ENCODE measurements at places on chromosomes 4 and X.

GRCh38 chr4:164700471-164700870 is 53.5 kb upstream of the SMIM31 start:
- peak; percentile 72 for DNase-seq

GRCh38 chr4:178809921-178810320 is 1367.7 kb upstream of the AGA start:
- DNase-seq, result peak; percentile 29

- DNase-seq, result no peak
Measured at GRCh38 chrX:1528884-1529203, 8.1 kb downstream of the P2RY8 start.

DNA sequence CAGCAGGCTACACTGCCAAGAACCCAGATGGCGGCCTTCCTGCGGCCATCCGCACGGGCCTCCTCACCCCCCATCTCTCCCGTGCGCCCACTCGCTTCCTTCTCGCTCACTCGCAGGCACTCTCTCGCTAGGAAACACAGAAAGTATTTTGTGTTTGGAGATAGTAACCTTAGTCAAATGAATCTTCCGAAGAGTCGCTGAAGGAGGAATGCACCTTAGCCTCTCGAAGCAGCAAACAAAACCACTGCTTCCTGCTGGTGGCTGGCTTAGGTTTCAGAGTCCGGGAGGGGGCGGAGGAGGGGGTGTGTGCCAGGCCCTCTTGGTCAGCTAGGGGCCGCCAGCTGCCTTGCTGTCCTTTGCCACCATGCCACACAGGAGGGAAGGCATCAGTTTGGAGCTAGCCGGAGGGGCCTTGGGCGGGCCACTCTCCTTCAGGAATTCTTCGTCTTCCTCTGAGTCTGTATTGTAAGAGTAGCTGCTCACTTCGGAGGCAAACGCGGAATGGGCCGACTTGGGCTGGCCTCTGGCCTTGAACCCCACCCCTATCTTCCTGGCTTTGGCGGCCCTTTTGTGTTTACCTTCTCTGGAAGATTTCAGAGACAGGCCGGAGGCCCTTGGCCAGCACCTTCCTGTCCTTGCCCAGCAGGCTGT is 73.2 kb upstream of the UCP1 start:
- DNase-seq, result peak; percentile 64

DNA sequence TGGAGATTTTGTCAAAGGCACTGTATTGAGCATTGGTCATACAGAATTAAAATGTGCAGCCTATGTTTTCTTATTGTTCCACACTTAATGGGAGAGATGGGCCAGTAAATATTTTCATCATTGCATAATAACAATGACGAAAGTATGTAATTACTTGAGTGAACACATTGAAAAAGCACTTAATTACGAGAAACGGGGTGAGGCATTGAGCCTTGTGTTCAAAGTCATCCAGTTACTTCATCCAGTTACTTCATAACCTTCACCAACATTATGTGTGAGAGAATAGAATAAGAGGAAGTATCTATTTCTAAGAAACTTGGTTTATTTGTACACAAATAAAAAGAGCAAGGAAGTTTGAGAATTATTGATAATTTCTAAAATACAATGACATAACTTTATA is 1427.0 kb downstream of the ADGRL3 start:
- no peak for DNase-seq

- no peak for DNase-seq
Measured at GRCh38 chr4:40713798-40714197, 36.0 kb upstream of the NSUN7 start.

- no peak for DNase-seq
Measured at GRCh38 chr4:7716010-7716721, 223.5 kb downstream of the AFAP1 start.

DNA sequence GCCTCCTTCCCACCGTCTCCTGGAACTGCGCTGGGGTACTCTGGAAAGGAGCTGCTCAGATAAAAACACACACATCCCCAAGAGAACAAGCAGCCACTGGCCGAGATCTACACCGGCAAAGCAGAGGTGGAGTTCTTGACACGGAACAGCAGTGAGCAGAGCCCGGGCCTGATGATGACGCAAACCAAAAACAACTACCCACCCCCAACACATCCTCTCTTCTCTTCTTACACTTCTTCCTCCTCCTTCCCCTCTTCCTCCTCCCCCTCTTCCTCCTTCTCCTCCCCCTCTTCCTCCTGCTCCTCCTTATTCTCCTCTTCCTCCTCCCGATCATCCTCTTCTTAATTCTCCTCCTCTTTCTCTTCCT is 4.6 kb downstream of the PNMA5 start:
- DNase-seq, result no peak

- no peak for DNase-seq
Measured at GRCh38 chr4:6660430-6660829, 19.9 kb downstream of the MRFAP1 start.

- DNase-seq, result no peak
Measured at GRCh38 chr4:147943159-147943638, 211.3 kb downstream of the ARHGAP10 start.

DNA sequence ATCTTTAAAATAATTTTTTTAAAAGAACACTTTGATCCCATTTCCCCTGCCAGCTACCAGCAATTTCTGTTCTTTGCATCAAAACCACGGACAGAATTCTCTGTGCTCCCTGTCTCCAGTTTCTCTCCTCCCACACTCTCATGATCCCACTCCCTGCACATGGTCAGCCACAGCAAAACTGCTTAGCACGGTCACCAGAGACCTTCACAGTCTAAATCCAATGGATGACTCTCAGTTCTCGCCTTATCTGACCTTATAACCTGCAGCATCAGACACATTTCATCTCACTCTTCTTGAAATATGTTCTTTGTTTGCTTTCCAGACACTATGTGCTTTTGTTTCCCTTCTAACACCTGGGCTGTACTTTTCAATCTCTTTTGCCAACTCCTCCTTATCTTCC is 131.5 kb downstream of the NR3C2 start:
- DNase-seq, result no peak

GRCh38 chr4:73573794-73574528 is 46.3 kb downstream of the RASSF6 start:
- DNase-seq, result peak; percentile 90

- peak; percentile 49 for DNase-seq
Measured at GRCh38 chr4:140637836-140638235, 69.1 kb upstream of the UCP1 start.

GRCh38 chrX:97743014-97743413 is 859.3 kb downstream of the RPA4 start:
- DNase-seq, result no peak

DNA sequence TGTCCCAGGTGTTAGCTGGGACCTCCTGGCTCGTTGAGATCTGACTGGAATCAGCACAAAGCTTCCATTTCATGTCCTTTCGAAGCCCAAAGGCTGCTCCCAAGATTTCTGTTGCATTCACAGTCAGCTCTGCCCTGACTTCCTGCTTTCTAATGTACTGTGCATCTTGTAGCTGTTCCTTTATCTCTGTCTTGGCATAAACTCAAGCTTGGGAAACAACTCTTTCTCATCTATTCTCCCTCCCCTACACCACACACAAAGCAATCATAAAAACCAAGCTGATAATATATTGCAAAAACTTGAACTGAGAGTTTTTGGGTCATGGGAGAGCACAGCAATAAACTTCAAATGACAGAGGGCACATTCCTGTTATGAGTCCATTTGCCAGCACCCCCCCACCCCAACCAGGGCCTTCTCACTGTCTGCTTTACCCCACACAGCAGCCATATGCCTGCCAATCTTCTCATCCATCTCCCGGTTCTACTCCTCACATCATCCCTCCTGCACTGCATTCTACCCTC is 76.3 kb downstream of the SYNPO2 start:
- no peak for DNase-seq

DNA sequence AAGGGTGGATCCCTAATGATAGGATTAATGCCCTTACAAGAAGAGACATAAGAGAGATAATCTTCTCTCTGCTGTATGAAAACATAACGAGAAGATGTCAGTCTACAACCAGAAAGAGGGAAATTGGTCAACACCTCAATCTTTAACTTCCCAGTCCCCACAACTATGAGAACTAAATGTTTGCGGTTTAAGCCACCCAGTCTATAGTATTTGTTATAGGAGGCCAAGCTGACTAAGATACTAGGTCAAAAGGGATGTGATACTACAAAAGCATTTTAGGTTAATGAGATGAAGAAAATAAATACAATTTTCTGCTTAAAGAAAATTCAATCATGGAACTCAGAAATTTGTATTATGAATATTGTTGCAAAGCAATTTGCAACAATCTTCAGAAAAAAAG is 55.4 kb upstream of the LHFPL1 start:
- no peak for DNase-seq

- no peak for DNase-seq
Measured at GRCh38 chr4:183636503-183636902, 22.5 kb downstream of the RWDD4 start.

GRCh38 chrX:43166874-43167273 is 388.9 kb upstream of the PPP1R2C start:
- no peak for DNase-seq

DNA sequence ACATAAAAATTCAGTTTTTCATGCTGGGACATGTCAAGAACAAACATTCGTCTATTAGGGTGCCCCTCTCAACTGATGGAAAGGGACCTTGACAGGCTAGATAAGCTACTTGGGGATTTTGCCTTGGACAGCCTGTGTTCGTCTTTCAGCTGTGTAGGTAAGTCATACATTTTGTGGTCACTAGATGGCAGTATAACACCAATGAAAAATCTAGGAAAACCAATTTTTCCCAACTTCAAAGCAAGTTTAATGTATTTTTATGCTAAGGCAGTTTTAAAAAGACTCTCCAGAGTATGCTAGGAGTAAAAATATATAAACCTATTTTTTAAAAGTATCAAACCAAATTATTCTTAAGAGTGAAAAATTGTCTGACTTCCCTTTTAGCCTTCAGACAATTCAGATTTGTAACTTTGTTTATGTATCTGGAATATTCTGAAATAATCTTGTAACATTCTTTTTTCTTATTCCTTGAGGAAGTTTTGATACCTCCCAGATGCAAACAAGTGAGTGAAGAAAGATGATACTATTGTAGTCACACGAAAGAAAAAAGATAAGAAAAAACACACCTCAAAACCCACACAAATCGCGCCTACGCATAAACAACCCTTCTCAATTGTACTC is 158.3 kb downstream of the CPE start:
- peak; percentile 19 for DNase-seq

GRCh38 chrX:41419082-41419481 is 28.1 kb upstream of the NYX start:
- no peak for DNase-seq

- peak; percentile 58 for DNase-seq
Measured at GRCh38 chrX:95318882-95319281, 1365.8 kb upstream of the DIAPH2 start.

DNA sequence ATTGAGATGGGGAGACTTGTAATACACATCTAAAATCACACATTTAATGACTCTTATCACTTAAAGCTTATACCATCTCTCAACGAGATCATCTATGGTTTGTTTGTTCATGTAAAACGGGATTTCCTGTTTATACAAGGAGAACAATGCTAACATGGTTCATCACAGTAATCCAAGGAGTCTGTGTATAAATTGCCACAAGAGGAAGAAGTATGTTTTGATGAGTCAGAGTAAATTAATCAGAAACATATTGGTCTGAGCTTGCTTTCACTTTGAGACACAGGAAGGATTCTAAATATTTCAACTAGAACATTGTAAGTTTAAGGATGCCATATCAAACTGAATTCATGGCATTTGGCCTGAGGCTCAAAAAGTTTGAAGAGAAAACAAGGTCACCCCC is 594.1 kb downstream of the GLUD2 start:
- DNase-seq, result no peak

DNA sequence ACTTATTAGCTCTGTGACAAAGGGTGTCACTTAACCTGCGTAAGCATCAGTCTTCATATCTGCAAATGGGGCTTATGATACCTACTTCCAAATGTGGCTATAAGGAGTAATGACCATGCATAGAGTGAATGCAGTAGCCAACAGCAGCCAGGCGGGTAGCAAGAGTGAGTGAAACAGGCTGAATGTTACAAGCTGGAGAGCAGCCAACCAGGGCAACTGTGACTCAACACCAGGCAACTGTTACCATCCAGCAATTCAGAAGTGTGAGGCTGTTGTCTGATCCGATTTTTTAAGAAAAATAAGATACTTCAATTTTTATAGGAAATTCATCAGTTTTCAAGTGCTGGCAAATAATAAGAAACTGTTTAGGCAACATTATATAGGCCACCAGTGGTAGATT is 270.2 kb upstream of the TAPT1 start:
- DNase-seq, result no peak

DNA sequence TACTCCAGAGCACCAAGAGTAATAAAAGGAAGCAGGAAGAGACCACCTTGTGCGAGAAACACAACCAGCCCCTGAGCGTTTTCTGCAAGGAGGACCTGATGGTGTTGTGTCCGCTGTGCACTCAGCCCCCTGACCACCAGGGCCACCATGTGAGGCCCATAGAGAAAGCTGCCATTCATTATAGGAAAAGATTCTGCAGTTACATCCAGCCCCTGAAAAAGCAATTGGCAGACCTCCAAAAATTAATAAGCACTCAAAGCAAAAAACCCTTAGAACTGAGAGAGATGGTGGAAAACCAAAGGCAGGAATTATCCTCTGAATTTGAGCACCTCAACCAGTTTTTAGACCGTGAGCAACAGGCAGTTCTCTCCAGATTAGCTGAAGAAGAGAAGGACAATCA is 5.7 kb downstream of the TRIM75 start:
- DNase-seq, result no peak

- no peak for DNase-seq
Measured at GRCh38 chr4:52105276-52105675, 54.2 kb downstream of the SPATA18 start.

- DNase-seq, result no peak
Measured at GRCh38 chr4:47075262-47075661, 43.9 kb downstream of the GABRB1 start.

DNA sequence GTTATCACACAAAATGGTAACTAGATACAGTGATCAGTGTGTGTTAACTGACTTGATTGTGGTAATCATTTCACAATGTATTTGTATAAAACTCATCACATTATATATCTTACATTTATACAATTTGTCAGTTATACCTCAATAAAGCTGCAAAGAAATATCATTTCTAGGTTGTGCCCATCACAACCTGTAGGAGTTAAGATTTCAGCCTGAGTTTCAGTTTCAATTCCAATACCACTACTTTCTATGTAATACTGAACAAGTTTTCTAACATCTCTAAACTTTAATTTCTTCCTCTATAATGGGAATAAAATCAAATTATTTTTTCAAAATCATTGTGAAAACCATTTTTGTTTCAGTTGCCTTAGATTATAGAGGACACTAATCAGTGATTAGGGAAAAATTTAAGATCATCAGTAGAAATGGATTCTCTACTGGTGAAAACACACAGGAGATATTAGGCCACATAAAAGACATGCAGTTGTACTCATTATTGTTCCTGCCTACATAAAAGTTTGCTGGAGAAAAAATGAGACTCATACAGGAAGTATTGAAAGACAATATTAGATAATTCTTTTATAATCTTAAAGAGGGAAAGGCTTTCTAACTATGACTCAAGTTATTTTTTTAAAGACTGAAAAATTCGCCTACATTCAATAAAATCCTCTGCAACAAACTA is 18.4 kb upstream of the TBC1D1 start:
- DNase-seq, result no peak

DNA sequence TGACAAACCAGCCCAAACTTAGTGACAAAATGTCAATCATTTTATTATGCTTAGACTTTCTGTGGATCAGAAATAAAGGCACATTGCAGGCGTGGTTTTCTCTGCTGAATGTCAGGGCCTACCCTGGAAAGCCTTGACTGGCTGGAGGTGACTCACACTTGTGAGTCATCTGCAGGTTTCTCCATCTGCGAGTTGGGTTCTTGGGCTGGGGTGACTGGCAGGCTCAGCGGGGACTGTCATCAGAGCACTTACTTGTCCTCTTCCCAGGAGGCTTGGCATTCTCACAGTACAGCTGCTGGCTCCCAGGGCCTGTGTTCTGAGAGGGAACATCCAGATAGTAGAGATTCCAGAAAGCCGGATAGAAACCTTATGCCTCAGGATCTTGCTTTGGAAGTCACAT is 153.8 kb upstream of the AGA start:
- DNase-seq, result peak; percentile 78

All from ELF-1 (cell line).